ENCODE measurements at places on chromosomes 2 and 18.

- DNase-seq, result no peak
Observed at GRCh38 chr2:110865188-110865587, 132.8 kb downstream of the ACOXL start.

GRCh38 chr2:12819103-12819475 lies 102.4 kb downstream of the TRIB2 start:
- DNase-seq, result no peak

- no peak for DNase-seq
Observed at GRCh38 chr18:59279722-59280121, 6.5 kb upstream of the RAX start.

DNA sequence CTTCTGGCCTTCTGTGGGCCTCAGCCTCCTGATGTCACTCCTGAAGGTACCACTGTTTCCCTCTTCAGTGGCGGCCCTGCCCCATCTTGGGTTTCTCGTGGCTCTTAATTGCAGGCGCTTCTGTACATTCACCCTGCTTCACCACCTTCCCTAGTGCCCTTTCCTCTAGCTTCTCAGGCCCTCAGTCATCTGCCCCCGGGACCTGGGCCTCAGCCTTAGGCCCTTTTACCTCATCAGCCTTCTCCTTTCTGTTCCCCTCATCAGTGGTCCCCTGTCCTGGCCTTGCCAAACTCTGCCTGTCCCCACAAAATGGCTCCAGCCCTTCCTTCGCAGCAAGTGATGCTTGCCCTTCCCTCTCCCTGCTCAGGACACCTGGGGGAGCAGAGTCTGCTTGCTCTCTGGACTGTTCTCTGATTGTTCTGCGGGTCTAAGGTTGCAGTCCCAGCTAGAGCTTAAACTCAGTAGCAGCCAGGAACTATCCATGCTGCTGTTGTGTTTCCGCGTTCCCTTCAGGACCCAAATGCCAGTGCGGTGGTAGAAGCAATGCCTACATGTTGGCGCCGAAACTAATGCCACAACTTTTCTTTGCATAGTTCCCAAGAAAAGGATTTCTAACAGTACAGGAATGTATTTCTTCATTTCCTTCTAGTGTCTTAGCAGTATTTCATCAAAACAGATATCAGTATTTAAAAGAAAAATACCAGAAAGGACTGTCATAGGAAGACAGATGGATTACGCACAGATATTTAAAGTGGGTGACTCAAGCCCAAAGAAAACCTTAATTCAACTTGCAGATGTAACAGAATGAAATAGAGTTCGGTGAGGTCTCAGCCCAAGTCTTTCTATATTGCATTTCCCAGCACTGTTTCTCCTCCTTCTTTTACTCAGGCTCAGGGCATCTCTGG lies 7.5 kb downstream of the ASB1 start:
- no peak for DNase-seq

GRCh38 chr2:85353876-85354285 lies 447 bp downstream of the RETSAT start:
- DNase-seq, result no peak

DNA sequence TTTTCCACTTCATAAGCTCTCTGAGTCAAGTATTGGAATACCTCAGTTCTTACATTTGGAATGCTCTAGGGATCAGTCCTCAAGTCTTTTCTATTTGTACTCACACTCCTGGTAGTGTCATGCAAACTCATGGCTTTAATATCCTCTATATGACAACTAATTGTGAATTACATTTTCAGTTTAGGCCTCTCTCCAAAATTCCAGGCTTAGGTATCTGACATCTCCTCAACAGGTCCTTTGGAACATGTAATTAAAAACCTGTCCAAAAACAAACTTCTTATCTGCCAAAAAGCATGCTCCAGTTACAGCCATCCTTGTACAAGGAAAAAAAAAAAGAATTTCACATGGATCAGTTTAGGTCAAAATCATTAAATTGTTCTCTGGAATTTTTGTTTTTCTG lies 1336.2 kb upstream of the NRXN1 start:
- no peak for DNase-seq

- DNase-seq, result no peak
Observed at GRCh38 chr18:57333940-57334339, 18.4 kb upstream of the ST8SIA3 start.

GRCh38 chr18:80244956-80245730 lies 2.2 kb downstream of the PARD6G start:
- DNase-seq, result no peak

DNA sequence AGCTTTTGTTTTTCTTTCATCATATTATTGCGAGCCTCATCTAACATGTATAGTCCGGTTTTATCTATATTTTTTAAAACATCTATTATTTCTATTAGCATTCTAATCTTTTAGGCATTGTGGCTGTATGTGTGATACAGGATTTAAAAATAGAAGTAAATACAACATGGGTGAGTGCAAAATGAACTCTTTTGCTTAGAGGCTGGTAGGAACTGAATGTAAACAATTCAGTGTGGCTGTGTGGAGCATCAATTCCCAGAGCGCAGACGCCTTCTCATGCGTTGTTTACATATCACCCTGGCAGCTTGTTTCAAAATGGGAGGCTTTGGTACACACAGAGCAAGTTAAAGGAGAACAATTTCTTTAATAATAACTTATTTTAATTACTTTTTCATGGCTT lies 836 bp downstream of the DTNA start:
- no peak for DNase-seq

DNA sequence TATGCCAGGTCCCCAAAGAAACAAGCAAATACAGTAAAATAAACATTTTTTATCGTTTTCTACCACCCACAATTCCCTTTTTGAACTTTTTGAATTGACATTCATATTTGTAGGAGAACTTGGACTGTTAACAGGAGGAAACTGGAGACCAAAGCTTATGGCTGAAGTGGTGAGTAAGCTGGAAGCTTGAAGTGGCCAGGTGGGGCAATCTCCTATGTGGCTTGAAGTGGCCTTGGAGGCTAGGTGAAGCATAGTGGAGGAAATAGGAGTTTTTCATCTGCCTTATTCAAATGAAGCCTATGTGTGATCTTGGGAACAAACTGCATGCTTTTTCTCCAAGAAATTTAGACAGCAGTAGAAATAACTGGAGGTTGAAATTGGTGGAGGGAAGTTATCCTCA lies 962.9 kb upstream of the FANCL start:
- no peak for DNase-seq

DNA sequence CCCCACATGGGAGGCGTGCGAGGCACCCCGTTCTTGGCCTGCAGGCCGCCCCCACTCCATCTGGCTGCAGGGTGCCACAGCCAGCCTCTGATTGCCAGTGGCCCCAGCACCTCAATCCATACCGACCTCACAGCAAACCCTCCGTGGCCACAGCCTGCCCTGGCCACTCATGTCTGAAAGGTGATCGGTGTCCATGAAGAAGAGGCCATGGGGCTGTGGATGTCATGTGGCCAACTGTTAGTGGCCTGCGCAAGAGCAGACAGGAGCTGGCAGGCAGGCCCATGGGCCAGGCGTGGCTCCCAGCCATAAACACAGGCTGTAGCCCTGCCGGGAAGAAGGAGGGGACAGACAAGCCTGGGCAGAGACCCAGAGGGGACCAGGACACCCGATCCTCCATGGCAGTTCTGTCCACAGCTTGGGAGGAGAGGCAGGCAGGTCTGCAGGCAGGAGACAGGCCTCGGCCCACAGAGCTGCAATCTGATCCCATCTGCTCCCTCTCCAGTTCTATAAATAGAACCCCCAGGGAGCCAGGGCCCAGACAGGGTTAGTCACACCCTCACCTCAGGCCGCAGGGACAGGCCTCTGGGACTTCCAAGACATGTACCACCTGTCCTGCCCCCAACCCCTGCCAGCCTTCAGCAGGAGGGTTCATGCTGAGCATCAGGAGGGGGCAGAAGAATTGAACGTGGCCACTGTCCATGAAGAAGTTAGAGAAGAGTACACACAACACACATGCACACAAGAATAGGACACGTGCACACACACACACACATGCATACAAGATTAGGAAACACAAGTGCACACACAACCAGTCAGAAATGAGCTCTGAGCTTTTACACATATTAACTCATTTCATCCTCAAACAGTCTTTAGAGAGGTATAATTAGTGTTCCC lies 16.9 kb downstream of the STEAP3 start:
- DNase-seq, result no peak

GRCh38 chr2:19752500-19752899 lies 149.3 kb downstream of the TTC32 start:
- DNase-seq, result no peak

- DNase-seq, result no peak
Observed at GRCh38 chr2:112483042-112483473, 1.1 kb downstream of the TTL start.

DNA sequence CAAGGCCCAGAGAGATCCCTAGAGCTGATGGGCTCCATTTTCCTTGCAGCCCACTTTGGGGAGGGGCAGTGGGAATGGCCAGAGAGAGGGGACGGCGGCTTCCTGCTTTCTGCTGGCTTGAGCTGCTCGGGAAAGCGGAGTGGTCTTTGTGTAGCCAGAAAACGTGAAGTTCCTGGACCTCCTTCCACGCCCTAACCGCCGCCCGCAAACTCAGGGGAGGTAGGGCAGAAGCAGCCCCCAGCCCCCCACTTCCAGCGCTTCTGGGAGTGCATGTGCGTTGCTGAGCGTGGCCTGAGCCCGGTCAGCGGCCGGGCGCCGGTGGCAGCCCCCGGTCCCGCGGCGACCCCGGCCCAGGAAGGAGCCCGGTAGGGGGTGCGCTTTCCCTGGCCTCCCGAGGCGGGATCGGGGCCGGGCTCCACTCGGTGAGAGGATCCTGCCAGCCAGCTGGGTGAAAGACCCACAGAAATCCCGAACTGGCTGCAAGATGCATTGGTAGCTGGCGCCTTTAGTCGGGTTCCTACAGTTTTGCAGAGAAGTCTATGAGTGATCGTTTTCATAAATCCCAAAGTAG lies 25.3 kb upstream of the BOD1L2 start:
- DNase-seq, result no peak

GRCh38 chr2:129797489-129798300 lies 181.8 kb upstream of the RAB6C start:
- DNase-seq, result no peak

DNA sequence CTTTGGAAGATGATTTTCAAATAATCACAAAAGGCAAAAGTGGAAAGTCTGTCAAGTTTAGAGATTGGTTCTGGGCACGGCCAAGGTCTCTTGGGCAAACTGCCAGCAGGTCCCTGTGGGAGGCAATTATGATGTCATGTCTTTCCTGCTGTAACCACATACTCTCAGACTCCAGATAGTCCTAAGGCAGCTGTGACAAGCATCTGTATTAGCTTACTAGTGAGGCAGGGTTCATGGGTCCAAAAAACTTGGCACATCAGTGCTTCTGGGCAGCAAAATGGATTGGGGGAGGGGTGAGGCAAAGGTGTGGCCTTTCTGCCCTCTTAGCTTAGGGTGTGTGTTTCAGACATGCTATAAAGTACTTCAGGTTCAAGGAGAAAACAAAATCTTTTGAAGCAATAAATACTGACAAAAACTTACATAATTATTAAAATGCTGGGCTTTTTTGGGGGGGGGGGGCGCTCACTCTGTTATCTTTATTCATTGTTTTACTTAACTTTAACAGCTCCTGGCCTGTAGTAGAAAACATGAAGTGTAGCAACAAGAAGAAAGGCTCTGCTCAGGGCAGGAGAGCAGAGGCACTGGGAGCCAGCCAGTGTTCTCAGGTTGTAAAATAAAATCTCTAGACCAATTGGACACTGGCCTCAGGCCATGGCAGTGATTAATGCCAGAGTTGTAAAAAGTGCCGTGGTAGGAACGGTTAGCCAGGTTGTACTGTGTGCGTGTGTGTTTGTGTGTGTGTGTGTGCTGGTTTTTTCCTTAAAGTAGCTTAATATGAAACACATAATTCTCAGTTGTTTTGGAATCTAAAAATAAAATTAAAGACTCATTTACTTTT lies 14.3 kb upstream of the TANC1 start:
- DNase-seq, result no peak

GRCh38 chr2:26639685-26640243 lies 1.4 kb downstream of the CIB4 start:
- DNase-seq, result no peak

DNA sequence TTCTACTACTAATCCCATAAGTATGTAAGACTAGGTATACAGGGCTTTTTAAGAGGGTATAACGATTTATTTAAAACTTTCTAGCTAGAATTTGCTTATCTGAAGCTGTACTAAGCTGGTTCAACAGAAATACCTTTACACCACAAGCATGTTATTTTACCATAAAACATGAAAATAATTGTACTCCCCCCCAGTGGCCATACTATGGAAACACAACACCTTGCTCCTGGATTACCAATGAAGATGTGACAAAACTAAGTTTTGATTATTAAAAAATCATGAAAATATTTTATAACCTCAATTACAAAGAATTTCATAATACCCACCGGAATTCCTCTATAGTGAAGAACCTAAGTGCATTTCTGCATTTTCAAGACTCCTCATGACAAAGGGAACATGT lies 27.3 kb downstream of the LPIN2 start:
- DNase-seq, result peak; percentile 3

GRCh38 chr2:204329532-204329931 lies 215.7 kb upstream of the PARD3B start:
- no peak for DNase-seq

GRCh38 chr2:193303464-193303863 lies 1108.7 kb upstream of the TMEFF2 start:
- no peak for DNase-seq

- DNase-seq, result no peak
Observed at GRCh38 chr2:21748501-21748900, 624.7 kb downstream of the TDRD15 start.

DNA sequence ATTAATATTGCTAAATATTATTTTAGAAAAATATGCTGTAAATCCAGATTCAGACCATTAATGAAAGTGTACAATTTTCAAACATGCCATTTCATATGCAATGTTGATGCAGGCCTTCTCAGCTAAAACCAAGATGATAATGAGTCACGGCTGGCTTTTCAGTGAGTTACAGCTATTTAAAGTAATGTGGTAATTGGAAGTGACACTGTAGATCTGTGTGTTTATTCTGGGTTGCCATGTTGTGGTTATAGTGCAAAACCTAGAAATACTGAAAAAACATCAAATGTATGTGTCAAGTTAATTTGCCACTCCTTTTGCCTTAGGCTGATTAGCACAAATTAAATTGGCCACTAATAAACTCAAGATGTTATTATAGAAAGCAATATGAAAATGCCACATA lies 506.6 kb downstream of the ERBB4 start:
- peak; percentile 75 for DNase-seq

DNA sequence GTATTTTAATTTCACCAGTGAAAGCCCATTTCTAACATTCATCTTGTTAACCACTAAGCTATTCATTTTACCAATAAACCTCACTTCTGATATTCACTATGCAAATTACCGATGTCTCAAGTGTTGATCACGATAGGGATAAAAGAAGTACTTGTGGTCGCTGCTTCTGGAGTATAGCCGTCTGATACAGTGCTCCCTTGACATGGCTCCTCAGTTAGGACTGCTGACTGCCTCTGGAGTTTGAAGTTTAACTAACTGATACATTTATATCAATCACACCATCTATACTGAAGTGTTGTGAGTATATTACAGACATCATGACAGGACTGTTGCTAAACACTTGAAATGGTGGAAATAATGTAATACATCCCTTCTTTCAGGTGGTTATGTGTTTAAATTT lies 95.6 kb downstream of the EHBP1 start:
- DNase-seq, result no peak

DNA sequence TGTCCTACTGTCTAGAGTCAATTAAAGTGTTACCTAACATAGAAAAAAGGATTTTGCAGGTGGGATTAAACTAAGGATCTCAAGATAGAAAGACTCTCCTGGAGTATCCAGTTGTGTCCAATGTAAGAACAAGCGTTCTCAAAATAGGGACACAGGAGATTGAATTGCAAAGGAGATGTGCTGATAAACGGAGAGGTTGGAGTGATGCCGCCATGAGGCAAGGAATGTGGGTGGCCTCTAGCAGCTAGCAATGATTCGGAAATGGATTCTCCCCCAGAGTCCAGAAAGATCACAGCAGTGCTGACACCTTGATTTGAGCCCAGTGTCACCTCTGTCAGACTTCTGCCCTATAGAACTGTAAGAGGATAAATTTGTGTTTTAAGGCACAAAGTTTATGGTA lies 24.1 kb upstream of the IL1RN start:
- no peak for DNase-seq
